Stimulated activated CD4-positive, alpha-beta T cell treated with anti-CD3 and anti-CD28 coated beads, Interleukin-12 subunit alpha, Interleukin-12 subunit beta, amount 100 ng/mL, for 4 hours (primary cell): ENCODE measurements at places on chromosomes 11 and 22.
A peak's percentile ranks its signal among the peaks of the same experiment; 100 is the strongest.

DNA sequence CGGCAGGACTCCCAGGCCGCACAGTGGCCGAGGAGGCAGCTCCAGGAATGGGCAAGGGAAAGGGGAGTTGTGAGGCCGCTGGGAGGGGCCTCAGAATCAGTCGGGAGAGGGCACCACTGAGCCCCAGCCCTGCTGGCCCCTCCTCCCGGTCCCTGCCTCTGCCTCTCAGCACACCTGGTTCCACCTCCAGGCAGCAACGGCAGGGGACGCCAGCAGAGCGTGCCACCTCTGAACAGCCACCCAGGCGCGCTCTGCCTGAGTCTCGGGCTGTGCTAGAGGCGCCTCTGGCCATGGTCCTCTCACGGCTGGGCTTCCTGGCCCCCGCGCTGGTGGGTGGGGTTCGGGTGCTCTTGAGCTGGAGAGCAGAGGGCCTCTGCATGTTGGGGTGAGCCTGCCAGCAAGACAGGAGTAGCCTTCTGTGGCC lies 33.0 kb downstream of the MOB2 start:
- DNase-seq, result peak; percentile 12

DNA sequence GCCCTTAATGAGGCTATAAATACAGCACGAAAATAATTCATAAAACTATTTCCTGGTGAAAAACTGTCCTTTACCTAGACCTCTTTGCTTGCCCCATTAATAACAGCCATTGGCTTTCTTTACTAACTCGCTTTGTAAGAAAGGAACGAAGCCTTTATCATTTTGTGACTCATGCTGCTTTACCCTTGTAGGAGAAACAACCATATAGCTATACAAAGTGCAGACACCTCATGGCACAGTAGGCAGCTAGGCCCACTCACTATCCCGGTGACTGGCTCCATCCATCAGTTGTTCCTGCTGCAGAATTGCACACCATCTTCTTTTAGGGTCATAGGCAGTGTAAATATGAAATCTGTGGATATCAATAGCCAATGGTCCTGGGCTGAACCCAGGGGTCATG lies 85.8 kb downstream of the LDLRAD3 start:
- no peak for DNase-seq

DNA sequence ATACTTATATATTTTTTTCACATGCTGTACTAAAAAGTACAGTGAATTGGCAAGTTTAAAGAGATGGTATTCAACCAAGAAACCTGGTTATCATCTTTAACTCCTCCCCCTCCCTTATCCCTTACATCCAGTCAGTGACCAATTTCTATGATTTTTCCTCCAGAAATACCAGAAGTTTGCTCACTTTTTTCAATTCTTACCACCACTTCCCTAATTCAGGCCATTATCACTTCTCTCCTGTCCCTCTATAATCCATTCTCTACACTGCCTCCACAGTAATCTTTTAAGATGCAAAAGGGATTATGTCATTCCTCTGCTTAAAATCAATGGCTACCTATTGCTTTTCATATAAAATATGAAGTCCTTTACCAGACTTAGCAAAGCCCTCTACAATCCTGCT lies 62.8 kb downstream of the CEP57 start:
- DNase-seq, result no peak

GRCh38 chr11:108025387-108026080 lies 16.8 kb downstream of the CUL5 start:
- no peak for DNase-seq

GRCh38 chr11:3096909-3097530 lies 39.8 kb upstream of the CARS1 start:
- no peak for DNase-seq

- DNase-seq, result peak; percentile 63
Observed at GRCh38 chr11:110296226-110297075, at the start of gene RDX. RDX (minus strand) TSS chr11:110296614; CDS start chr11:110279692, 16,922 bp downstream.

- DNase-seq, result no peak
Observed at GRCh38 chr11:8838248-8838647, 72.7 kb upstream of the AKIP1 start.

GRCh38 chr11:4611986-4612385 lies 4.0 kb upstream of the TRIM68 start:
- no peak for DNase-seq

DNA sequence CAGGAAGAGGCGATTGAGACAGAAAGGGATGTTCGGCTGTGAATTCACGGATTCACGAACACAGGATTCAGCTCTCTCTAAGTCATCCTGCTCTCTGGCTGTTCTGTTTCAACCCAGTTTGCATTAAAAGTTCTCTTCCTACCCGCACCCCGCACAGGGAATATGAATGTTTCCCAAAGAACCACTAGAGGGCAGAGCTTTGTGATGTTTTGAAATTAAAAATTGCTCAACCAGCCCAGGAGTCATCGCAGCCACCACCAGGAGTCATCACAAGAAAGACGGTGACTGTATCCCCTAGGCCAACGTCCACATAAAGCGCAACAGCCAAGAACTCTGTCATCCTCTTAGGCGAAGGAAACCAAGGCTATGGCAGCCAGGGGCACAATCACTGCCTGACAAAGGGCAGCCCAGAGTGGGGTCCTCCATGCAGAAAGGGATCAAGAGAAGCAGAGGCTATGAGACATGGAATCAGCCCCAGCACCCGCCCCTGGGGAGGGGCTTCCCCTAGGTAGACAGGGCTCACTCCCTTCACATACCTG lies 122.4 kb downstream of the WT1 start:
- no peak for DNase-seq

DNA sequence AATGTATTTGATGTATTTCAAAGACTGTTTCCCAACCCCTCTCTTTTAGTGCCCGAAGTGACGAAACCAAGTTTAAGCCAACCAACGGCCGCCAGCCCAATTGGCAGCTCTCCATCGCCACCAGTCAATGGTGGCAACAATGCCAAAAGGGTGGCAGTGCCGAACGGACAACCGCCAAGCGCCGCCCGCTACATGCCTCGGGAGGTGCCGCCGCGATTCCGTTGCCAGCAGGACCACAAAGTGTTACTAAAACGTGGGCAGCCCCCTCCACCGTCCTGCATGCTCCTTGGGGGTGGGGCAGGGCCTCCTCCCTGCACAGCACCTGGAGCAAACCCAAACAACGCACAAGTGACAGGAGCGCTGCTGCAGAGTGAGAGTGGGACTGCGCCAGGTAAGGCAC lies 84.1 kb downstream of the TNRC6B start:
- no peak for DNase-seq

GRCh38 chr11:45543808-45544422 lies 121.5 kb downstream of the CHST1 start:
- no peak for DNase-seq

GRCh38 chr11:81422402-81422801 lies 1311.3 kb downstream of the FAM181B start:
- DNase-seq, result no peak

DNA sequence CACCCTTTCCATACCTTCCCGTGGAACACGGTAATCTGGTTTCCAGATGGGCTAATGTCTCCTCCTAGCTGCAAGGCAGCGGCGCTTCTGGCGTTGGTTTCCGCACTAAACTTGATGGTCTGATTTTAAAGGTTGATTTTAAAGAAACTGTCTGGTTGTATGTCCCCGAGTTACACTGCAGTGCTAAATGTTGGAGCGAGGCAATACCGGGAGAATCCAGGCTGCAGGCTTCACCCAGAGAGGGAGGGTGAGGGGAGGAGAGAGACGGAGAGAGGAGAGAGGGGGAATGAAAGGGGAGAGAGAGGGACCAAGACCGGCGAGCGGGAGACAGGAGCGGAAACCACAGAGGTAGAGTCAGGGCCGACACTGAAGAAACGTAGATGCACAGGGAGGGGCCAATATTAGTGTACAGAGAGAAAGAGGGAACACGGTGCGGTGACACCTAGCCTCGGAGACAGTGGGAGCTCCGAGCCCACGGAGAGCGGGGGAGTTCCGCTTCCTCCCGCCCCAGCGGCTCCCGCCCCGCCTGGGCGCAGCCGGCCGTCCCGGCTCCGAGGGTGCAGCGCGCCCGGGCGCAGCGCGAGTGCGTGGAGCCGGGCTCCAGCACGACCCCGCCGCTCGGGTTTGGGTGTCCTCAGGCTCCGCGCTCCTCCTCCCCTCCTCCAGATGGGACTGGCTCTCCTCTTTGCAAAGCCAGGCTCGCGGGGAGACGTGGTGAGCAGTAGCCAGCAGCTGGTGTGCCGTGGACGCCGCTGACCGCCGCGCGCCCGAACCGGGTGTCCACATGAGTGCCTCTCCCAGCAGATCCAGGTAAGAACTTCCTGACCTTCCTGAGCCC lies 71.9 kb upstream of the GRAMD1B start:
- peak; percentile 15 for DNase-seq

DNA sequence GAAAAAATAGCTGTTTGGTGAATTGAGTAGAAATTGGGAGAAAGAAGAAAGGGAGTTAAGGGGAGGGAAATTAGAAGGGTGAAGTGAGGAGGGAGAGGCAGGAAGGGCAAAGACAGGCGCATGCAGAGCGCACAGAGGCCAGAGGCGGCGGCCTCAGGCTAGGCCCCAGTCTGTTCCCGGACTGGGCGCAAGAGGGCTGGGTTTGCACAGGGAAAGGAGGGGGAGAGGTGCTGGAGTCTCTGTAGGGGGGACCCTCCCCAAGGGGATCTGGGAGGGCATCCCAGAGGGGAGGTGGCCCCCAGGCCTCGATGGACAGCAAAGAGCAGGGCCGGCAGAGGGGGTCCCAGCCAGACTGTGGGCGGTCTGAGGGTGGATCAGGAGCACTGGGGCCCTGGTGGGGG lies 1.3 kb upstream of the FLRT1 start:
- DNase-seq, result no peak

DNA sequence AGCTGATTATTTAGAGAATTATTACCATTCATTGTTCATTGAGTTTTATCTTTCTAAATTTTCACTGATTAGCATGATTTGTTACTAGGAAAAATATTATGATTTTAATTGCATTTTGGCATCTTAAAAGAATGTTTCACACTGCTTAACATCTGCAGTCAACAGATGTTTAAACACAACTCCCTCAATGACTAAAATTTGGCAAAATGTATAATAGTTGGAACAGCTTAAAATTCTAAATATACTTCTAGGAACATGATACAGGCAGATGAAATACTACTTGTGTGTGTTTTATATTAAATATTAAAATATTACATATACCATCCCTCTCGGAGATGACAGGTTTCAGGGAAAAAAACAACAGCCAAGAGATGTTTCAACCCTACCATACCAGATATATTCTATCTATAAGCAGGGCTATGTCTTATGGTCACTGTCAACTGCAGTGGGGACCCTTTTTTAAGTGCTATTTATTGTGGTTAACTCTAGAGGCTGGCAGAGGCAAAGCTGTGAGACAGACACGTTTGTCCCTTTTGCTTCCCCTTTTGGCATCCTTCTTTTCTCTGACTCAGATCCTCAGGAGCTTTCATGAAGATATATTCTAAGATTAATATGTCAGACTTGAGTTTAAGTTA lies 81.9 kb downstream of the BDNF start:
- no peak for DNase-seq

DNA sequence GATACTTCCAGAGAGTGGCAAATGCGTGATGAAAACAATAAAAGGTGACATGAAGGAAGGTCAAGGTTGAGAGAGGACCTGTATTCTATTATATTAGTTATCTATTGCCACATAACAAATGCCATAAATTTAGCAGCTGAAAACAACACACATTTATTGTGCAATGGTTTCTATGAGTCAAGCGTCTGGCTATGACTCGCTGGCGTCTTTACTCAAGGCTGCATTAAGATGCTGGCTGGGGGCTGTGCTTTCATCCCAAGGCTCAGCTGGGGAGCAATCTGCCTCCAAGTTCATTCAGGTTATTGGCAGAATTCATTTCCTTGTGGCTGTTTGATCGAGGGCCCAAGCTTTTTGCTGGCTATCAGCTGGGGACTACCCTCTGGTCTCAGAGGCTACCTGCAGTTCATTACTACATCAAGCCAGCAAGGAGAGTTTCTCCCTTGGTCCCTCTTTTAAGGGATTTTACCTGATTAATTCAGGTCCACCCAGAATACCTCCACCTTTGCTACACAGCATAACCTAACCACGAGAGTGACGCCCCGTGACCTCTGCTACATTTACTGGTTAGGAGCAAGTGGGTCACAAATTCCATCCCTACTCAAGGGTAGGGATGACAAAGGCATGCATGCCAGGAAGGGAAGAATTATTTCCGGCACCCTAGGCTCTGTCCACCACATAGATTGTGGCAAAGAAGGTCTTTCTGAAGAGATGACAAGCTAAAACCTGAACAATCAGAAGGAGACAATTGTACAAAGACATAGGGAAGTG lies 549.1 kb downstream of the MN1 start:
- no peak for DNase-seq

DNA sequence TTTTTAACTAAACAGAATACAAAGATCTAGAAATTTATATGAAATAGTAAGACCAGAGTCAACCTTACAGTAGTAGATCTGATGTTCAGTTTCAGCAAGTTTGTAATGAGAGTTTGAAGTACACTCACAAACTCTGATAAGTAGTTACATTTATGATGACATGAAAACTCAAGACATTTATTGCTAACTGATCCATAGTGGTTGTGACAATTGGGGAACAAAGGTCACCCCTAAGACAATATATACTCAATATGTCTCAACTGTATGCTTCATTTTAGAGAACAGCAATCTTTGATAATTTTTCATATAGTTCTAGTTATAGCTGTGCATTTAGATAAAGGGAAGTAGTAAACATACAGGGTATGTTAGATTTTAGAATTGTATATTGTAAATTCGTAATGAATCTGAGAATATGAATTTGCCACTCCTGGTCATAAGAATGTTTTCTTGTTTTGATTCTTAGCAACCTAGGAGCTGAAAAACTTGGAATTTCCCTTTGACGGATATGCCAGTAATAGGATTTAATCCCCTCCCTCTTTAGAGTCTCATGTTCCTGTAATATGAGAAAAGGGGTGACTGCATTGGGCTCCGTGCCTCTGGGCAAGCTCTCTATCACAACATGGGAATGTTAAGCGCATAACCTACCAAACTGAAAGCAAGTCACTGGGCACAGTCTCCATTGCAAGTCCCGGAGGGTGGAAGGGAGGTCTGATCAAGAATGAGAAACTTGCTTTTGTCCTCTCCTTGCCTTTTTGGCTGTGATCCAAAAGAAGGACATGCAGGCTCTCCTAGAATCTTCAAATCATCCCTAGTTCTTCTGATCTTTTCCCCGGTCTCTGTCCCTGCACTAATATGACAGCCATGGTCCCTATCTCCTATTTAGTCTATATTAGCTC lies 11.4 kb downstream of the OR10D3 start:
- no peak for DNase-seq

DNA sequence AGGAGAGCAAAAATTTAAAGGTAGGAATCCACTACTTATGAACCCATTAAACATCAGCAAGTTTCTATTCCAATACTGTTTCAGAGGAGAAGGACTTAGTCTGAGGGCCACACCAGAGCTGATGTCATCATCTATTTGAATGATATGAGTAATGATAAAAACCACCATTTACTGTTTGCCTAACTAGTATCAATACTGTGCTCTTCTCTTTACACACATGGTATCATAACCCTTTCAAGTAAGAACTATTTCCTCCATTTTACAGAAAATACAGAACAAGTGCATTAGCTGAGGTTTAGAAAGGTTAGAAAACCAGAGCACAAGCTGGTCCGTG lies 651.3 kb upstream of the KIRREL3 start:
- DNase-seq, result no peak

GRCh38 chr22:48980409-48980808 lies 847.3 kb downstream of the BRD1 start:
- DNase-seq, result no peak
